ENCODE measurements at places on chromosomes 6 and 20.

GRCh38 chr6:116461331-116461931 lies at the start of gene CALHM6:
TSS of gene CALHM6 (plus strand) at chr6:116461375. CDS start at chr6:116461930, 555 bp downstream.
- no peak for ATAC-seq

DNA sequence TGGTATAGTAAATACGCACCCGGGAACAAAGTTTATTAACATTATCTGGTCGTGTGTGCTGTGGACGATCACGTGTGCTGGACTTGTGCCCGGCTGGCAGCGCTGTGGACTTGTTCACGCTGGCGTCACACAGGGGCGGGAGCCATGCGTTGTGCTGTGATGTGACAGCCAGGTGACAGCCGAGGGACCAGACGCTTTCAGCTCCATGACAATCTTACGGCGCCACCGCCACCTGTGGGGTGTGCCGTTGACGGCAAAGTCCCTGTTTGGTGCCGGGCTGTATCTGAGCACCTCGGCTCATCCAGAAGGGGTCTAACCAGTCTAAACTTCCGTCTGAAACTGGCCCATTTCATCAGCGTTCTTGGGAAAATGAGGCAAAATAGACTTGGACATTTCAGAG lies 25.2 kb downstream of the DLL1 start:
- no peak for ATAC-seq

- no peak for ATAC-seq
Observed at GRCh38 chr6:131042664-131043063, 20.4 kb downstream of the EPB41L2 start.

DNA sequence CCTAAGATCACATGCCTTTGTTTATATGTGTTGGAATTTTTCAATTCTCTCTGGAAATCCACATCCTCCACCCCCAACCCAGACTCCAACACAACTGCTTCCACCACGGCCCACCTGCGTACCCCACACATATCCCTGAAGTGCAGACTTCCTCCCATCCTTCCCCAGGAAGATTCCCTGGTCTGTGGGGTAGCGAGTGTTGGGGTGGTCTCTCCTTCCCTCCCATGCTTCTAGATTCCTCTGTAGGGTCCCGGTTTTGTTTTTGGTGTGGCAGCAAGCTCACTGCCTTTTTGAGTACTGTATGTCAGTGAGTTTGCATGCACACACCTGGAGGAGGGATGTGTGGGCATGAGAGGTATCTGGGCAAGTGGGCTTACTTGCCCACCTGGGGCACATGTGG lies 127.6 kb downstream of the MRPL14 start:
- ATAC-seq: no peak

GRCh38 chr6:45927421-45928320 lies 88.0 kb downstream of the CLIC5 start:
- no peak for ATAC-seq

GRCh38 chr6:95648636-95649035 lies 71.3 kb downstream of the MANEA start:
- ATAC-seq: no peak
